ENCODE measurements at places on chromosomes 2 and 18.

GRCh38 chr2:39107156-39107555, 13.7 kb downstream of the SOS1 start:
- no peak for DNase-seq

DNA sequence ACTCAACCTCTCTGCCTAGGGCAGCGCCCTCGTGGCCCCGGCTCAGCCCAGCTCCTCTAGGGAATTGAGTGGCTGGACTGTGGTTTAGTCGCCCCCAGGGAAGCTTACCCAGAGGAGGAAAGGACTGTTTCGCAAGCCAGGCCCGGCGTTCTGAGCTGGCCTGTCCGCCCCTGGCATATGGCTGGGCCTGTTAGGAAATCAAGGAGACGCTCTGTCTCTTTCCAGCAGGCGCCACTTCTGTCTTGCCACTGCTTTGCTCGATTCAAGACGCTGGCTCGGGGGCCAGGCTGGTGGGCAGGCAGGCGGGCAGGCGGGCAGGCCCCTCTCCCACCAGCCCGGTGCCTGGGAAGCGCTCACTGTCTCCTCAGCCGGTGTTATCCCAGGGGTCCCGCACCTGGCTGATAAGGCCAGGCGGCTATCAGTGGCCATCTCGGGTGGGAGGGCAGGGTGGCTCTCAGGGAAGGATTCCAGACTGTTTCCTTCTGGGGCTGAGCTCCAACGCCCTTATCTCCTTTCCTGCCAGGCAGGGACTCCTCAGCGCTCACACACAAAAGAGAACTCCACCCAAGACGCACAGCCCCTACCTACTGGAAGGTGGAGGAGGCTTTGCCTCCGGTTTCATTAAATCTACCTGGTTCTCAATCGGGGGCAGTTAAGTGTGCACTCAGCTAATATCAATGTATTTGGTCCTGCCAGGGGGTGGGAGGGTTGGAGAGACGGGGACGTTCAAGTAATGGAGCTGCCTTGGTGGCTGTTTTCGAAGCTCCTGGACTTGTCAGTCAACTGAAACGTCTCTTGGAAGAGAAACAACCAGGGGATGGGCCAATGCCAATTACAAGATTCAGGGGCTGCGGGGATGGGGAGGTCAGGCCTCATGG, 109.1 kb downstream of the SMAD7 start:
- no peak for DNase-seq

DNA sequence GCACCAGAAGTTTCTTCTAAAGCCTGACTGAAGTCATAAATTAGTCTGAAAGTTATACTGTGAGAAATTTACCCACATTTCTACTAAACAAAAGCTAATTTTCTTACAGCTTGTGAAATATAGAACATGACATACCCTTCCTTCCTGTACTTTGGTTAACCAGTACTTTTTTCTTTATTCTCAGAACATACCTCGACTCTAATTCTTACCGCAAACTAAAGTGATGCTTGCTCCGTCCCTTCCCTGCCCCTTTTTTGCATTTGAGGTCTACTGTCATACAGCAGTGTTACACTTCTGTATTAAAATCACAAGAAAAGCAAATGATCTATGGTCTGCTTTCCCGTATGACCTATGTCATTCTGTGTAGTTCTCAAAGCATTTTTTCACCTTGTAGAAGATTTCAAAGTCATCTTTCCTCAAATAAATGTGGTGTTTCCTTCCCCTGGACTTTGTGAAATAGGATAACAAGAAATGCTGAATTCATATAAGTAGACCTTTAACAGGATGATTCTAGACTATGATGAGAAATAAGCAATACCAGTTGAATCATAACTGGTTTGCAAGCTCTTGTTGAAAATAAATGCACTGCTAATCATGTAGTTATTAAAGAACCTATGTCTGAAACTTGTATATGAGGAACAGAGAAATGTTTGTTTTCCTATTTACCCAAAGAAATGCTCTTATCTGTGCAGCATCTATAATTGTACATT, 30.4 kb downstream of the CYTIP start:
- no peak for DNase-seq

- DNase-seq: no peak
These were observed 43.5 kb downstream of the GORASP2 start for GRCh38 chr2:170972296-170973224.

DNA sequence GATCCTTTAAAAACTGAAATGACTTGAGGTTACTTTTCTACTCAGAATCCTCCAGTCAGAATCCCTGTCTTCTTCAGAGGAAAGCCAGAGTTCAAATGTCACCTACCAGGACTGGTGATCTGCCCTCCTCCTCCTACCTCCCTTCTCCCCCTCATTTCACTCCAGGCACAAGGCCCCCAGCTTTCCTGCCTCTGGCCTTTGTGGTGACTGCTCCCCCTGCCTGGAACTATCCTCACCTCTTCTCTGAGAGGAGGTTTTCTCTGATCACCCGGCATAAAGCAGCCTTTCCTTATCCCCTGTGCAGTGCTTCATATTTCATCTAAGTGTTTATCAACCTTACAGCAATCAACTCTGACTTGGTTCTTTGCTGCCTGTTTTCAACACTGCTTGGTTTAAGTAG, 6.8 kb downstream of the B3GNT2 start:
- no peak for DNase-seq

DNA sequence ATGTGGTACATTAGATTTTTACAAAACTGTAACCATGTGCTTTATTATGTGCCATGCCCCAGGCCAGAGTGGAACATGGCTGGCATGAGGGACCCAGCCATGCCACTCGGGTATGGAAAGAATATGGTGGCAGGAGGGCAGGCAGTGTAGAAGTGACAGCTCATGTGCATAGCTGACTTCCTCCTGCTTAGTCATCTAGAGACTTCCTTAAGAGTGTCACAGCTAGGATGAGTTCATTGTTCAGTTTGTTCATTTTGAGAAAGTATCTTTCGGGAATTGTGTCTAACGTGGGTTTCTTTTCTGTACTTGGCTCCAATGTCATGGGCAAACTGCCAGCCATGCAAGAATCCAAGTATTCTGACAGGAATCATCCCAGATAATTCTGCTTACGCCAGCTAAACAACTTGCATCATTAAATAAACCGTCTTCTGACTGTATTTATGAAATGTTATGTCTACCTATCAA, 94.3 kb upstream of the ITGB6 start:
- DNase-seq: no peak

GRCh38 chr2:222813177-222813843, 47.5 kb upstream of the ACSL3 start:
- no peak for DNase-seq

DNA sequence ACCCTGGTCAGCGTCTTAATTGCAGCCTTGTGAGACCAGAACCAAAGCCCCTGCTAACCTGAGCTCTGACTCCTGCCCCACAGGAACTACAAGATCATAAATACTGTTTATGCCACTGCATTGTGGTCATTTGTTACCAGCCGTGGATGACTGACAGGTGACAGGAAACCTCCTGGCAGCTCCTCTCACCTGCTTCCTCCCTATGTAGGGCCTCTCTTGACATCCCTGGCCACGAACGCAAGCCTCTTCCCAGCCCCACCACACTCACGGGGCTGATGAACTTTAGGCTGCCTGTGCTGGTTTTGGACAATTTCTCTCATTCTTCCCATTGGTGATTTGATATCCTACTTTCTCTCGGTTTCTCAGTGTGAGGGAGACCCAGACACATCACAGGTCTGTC, 357.2 kb upstream of the MYT1L start:
- no peak for DNase-seq

- DNase-seq: no peak
These were observed 185.6 kb downstream of the RNF144A start for GRCh38 chr2:7102826-7103225.

DNA sequence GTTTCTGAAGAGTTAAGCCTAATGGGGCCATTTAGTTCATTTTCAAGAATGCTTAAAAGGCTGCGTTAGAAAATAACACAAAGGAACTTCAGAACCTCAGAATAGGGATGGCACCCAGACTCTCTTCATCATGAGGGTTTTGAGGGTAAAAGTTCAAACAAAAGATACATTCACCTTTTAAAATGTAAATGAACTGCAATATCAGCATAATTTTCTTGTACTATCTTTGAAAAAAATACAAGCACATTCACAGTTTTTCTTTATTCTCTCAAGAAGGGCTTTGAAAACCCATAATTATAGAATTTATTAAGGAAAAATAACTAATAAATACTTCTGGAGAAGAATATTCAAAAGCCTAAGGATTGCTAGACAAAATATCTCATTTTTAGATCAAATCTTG, 791.0 kb downstream of the DCC start:
- DNase-seq: no peak

DNA sequence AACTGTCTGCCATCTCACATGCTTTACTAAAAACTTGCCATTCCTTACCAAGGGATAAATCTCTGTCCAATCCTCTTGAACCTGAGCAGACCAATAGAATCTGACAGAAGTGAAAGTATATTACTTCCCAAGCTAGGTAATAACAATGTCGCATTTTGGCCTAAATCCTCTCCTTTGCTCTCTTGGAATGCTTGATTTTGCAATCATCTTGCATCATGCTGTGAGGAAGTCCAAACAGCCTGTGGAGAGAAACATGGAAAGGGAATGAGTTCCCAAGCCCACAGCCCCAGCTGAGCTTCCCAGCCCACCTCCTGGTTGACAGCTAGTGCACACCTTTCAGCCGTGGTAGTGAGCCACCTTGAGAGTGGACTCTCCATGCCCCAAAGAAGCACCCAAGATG, 540.6 kb downstream of the STK39 start:
- DNase-seq: no peak

- no peak for DNase-seq
These were observed 63.8 kb downstream of the HAUS1 start for GRCh38 chr18:46167971-46168370.

- DNase-seq: no peak
These were observed 75.3 kb upstream of the PNPT1 start for GRCh38 chr2:55768991-55769390.

DNA sequence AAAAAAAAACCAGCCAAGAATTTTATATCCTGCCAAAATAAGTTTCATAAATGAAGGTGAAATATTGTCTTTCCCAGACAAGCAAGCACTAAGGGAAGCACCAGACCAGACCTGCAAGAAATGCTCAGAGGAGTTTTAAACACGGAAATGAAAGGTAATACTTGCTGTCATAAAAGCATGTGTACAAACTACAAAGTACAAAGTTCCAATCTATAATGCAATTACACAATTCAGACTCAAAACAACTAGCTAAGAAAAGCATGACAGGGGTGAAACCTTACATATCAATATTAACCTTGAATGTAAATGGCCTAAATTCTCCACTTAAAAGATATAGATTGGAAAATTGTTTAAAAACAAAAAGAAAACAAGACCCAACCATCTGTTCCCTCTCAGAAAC, 45.0 kb upstream of the ASXL3 start:
- DNase-seq: no peak

- no peak for DNase-seq
These were observed 6.2 kb downstream of the CCBE1 start for GRCh38 chr18:59690996-59691395.

- DNase-seq: no peak
These were observed 1027.9 kb upstream of the FAM98A start for GRCh38 chr2:34627003-34627402.

DNA sequence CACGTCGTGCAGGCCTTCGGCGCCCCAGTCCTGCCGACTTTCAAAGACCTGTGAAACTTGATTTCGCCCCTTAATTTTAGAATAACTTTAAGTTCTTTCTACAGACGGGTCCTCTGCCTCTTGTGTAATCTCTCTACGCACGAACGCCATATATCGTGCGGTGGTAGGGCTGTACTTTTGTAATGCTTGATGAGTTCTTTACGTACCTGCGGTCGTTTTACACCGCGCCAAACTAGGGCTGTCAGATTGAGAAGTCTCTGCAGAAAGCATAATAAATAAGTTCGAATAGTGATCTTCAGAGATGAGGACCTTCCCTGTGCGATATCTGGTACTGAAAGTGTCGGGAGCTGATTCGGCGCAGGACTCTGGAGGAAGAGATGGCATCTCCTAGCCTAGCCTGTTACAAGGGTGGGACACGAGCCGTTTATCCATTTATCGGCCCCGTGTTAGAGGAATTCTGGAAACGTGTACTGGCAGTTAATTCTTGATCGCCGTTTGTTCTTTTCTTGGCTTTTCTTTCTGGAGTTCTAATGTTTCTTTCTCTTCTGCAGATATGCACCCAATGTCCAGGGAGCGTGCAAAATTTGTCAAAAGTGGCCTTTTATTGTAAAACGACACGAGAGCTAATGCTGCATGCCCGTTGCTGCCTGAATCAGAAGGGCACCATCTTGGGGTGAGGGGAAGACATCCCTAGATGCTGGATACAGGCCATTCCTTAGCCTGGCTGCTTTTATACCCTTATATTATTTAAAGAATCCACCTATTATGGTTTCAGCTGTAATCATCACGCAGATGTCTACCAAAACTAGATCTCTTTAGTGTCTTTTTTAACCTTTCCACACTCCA, 781 bp upstream of the SLC5A6 start:
- peak; percentile 24 for DNase-seq

GRCh38 chr18:2091937-2092336, 479.4 kb downstream of the METTL4 start:
- no peak for DNase-seq

DNA sequence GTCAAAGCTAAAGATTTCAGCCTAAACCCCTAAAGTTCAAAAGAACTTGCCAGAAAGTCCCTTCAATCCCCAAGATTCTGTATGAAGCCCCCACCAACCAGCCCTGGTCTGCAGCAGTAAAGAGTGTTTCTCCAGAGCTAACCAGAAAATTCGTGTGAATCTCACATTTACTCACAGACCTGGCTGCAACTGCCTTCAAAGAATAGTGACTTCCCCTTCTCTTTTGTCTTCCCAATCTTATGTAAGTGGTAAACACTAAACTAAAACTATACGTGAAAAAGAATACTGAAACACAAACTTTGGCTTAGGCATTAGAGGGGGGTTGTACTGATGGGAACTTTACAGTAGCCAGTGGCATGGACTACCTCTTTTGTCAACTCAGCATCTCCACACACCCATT, 50.6 kb upstream of the SETBP1 start:
- no peak for DNase-seq

- no peak for DNase-seq
These were observed 1.8 kb downstream of the RFTN2 start for GRCh38 chr2:197673606-197674005.

- DNase-seq: no peak
These were observed 202.2 kb upstream of the ST6GAL2 start for GRCh38 chr2:107088156-107088555.

DNA sequence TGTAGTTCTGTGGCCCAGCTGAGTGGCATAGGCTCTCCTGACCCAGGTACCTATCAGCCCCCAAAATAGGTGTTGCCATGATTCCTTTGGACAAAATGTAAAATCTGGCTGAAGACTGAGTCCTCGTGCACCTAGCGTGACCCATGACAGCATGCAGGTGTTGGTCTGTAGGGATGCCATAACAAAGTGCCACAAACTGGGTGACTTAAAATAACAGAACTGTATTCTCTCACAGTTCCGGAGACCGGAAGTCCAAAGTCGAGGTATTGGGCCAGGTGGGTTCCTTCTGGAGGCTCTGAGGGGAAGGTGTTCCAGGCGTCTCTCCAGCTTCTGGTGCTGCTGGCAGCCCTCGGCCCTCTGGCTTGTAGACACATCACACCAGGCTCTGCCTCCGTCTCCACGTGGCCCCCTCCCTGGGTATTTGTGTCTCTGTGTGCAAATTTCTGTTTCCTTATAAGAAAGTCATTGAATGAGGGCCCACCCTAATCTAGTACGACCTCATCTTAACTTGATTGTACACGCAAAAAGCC, 34.5 kb downstream of the LRRFIP1 start:
- no peak for DNase-seq

- DNase-seq: no peak
These were observed 16.4 kb upstream of the KIAA2012 start for GRCh38 chr2:202056611-202057010.
